HFFc6 (cell line): ENCODE measurements at places on chromosomes 6 and 20.
A peak's percentile ranks its signal among the peaks of the same experiment; 100 is the strongest.

GRCh38 chr20:48959899-48960550, 38.5 kb downstream of the ARFGEF2 start:
- DNase-seq, result no peak

- no peak for DNase-seq
Measured at GRCh38 chr6:23213193-23213592, 643.8 kb downstream of the HDGFL1 start.

- DNase-seq, result no peak
Measured at GRCh38 chr6:134962421-134962820, 12.5 kb upstream of the ALDH8A1 start.

DNA sequence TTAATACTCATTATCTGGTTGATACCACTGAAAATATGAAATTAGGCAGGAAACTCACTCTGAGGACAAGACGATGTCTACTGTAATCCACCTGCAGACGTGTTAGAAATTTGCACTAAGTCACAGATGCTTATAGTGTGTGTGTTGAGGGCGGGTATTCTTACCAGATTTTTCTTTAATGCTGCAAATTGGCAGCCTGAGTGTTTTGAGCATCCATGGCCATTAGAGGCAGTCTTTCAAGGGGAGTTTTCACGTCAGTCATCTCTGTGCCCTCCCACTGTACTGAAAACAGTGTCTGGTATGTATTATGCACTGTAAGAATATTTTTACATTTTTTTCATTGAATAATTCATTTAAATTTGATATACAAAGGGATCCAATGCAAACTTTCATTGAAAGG, 266.5 kb upstream of the QKI start:
- DNase-seq, result no peak

- DNase-seq, result peak; percentile 18
Measured at GRCh38 chr6:79946272-79947190, 822 bp downstream of the ELOVL4 start.

GRCh38 chr6:14762077-14762476, 483.8 kb upstream of the JARID2 start:
- no peak for DNase-seq

GRCh38 chr20:1802385-1803060, 92.7 kb upstream of the SIRPA start:
- peak; percentile 29 for DNase-seq

DNA sequence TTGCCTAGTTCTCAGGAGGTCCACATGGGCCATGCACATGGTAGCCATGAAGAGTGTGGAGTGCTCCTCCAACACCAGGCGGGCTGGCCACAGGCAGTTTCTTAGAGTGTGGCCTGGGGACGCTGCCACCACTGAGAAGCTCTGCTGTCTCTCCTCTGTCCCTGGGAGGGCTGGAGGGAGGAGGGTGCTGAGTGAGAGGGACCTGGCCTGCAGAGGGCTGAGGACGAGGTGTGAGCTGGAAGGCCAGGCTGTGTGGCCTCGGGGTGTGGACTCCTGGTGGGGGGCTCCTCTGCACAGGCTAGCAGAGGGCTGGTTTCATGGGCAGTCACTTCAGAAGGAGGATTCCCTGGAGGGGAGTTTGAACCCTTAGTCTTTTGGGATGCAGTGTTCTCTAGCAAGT, 39.7 kb downstream of the SYNJ2 start:
- no peak for DNase-seq

GRCh38 chr20:5680192-5680591, 70.0 kb upstream of the SHLD1 start:
- DNase-seq, result no peak

DNA sequence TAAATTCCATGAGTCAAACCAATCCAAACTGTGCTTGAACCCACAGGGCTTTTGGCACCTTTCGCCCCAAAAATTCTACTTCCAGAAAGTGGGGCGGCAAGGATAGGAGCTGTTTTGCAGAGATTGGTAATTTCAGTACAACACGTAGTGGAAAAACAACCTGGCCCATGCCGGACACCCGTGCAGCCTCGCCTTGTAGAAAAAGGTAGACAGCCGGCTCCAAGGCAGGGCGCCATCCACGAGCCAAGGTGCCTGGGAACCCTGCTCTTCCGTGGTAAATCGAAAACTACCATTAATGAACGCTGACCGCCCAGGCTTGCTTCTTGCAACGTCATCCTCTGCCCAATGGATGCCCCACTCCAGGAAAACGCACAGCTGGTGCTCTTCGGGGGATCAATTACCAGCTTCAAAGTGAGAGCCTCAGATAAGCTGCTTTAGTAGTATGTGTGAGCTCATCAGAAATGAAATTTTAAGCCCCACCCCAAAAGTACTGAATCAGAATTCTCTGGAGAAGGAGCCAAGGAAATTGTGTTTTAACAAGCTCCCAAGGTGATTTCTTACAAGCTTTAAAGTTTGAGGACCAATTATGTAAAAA, 1.8 kb downstream of the OOEP start:
- no peak for DNase-seq

GRCh38 chr6:48388044-48388443, 277.0 kb upstream of the PTCHD4 start:
- no peak for DNase-seq

- no peak for DNase-seq
Measured at GRCh38 chr20:18031050-18031449, 26.7 kb downstream of the OVOL2 start.

GRCh38 chr6:35534407-35535170, 21.9 kb upstream of the TULP1 start:
- DNase-seq, result no peak

- DNase-seq, result peak; percentile 67
Measured at GRCh38 chr6:7249946-7250643, 62.9 kb downstream of the SSR1 start.

- no peak for DNase-seq
Measured at GRCh38 chr6:132819405-132820161, 5.2 kb downstream of the RPS12 start.

DNA sequence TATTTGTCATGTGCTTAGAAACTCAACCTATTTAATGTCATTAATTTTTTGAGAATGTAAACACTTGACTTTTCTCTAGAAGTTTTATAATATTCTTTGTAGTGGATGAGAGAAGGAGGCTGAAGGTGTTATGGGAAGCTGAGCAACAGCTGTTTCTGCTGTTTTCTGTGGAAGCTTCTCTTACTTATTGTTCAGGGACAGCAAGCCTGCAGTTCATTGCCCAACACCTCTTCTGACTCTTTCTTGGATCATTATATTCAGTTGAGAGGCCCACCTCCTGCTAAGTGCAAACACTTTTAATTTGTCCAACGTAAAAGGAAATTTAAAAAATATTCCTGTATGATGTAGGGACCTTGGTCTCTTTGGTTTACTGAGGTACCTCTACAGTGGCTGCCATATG, 12.0 kb upstream of the ADGRF4 start:
- no peak for DNase-seq

DNA sequence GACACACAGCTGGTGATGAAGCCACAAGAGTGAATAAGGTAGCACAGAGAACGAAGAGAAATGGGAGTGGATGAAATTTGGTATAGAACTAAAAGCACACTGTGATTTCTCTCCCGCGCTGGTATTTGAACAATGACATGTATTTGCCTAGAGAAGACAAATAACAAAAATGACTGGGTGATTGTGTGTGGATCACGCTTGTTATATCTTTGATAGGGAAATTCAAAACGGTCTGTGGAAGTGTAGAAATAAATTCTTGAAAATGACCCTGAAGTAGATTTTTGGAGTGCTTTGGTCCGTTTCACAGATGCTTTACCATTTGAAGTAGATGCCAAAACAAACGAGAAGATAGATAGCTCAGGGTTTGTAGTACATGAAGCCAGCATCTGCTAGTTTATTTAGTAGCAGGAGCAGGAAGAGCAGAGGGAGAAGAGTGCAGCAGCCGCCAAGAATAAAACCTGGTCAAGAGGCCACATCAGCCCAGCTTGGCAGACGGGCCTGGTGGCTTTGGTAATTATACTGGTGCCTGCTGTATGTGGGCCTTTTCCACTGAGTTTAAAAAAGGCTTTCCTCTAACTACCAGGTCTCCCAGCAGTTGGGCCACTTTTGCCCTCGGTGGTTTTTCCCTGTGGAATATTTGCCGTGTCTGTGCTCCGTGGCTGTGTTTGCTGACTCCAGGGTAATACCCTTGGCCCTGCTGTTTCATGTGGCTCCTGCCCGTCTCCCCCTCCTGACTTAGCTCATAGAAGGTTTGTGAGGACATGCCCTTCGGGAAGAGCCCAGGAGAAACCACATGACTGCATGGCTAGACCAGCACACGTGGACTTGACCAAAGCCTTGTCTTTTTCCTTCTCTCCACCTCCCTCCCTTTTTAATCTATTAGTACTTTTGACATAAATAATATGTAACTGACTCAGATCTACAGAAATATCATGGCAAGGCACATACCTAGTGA, 294.0 kb downstream of the SOX4 start:
- peak; percentile 5 for DNase-seq
